Temporal lobe (tissue), 4 donors: ENCODE measurements at places on chromosomes 5 and 9. TPM values are rescaled to one million over a fixed set of nuclear protein-coding genes. Genes with fewer than 3 reads are reported as not detected.

The IFNA21 gene
- total RNA-seq: not detected

The ABCA2 gene
- total RNA-seq: 25.8 TPM

The PCDHB14 gene
- 13.0 TPM for total RNA-seq

The PPP1R26 gene
- total RNA-seq: 27.3 TPM

The PCDHB2 gene
- 9.3 TPM for total RNA-seq

The LHX3 gene
- under 0.01 TPM for total RNA-seq

The ORM2 gene
- not detected for total RNA-seq

The IPO11 gene
- 28.5 TPM for total RNA-seq

The SLC6A3 gene
- not detected for total RNA-seq

The GPRIN1 gene
- total RNA-seq: 104 TPM

The PCDHA12 gene
- 8.6 TPM for total RNA-seq

The SPARC gene
- total RNA-seq: 124 TPM

The NIM1K gene
- total RNA-seq: 5.9 TPM

The LHX2 gene
- 106 TPM for total RNA-seq

The SHOC1 gene
- total RNA-seq: not detected

The CENPK gene
- 5.4 TPM for total RNA-seq

The PTGER4 gene
- total RNA-seq: 0.98 TPM

The SGCD gene
- 3.0 TPM for total RNA-seq

The PCDHB15 gene
- total RNA-seq: 16.0 TPM

The F12 gene
- total RNA-seq: 2.7 TPM

The IFNA2 gene
- not detected for total RNA-seq

The IQGAP2 gene
- 20.7 TPM for total RNA-seq

The BTNL3 gene
- total RNA-seq: not detected

The PCDHA3 gene
- total RNA-seq: 13.0 TPM

The TERT gene
- total RNA-seq: not detected

The PCYOX1L gene
- 7.9 TPM for total RNA-seq

The SLC45A2 gene
- total RNA-seq: 0.49 TPM

The MAST4 gene
- total RNA-seq: 17.7 TPM

The C9orf153 gene
- total RNA-seq: 0.25 TPM

The KCNT1 gene
- 3.9 TPM for total RNA-seq

The APBB3 gene
- 26.6 TPM for total RNA-seq

The NEUROG1 gene
- 0.49 TPM for total RNA-seq

The PGM5 gene
- total RNA-seq: 3.4 TPM

The GABRB2 gene
- total RNA-seq: 65.2 TPM

The NOXA1 gene
- 2.0 TPM for total RNA-seq

The SLC30A5 gene
- 37.1 TPM for total RNA-seq

The PCDHA11 gene
- total RNA-seq: 31.7 TPM

The PCDHB11 gene
- total RNA-seq: 8.9 TPM

The TMC1 gene
- total RNA-seq: 0.25 TPM
